NCI-H2171 (cell line): ENCODE measurements at places on chromosomes 4 and X.

- no peak for DNase-seq
These were observed 125.7 kb downstream of the EIF4E start for GRCh38 chr4:98803251-98803650.

- no peak for DNase-seq
These were observed 39.3 kb downstream of the SYNPO2 start for GRCh38 chr4:118927974-118928373.

DNA sequence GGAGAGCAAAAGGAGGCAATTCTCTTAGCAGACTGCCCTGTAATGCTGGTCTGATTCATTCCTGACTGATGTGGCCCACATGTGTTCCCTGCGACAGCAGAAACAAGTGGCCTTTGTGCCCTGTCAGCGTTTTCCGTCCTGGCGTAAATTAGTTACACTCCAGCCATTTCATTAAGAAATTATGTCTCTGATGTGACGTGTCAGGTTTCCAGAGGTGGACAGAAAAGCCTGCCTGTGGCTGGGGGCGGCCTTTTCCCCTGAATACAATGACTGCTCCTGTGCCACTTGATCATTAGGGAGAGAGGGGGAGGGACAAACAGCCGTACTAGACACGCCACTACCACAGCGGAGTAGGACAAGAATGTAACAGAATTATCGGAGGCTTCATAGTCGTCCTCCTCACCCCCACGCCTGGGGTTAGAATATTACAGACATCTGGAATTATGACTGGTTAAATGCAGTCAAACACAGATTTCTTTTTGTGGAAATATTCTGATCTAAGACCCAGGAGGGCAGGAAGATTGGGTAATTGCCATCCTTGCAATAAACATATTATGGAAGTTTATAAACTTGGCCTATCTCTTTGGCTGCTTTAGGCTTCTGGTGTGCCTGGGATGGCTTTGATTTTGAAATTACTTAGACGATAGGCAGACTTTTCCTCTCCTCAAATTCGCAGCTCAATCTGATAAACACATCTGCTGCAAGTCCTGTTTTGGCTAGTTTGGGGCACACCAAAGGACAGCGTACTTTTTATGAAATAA is 146.2 kb upstream of the BCOR start:
- no peak for DNase-seq

- DNase-seq = peak; percentile 77
These were observed 36.7 kb downstream of the PSAPL1 start for GRCh38 chr4:7398104-7398423.

DNA sequence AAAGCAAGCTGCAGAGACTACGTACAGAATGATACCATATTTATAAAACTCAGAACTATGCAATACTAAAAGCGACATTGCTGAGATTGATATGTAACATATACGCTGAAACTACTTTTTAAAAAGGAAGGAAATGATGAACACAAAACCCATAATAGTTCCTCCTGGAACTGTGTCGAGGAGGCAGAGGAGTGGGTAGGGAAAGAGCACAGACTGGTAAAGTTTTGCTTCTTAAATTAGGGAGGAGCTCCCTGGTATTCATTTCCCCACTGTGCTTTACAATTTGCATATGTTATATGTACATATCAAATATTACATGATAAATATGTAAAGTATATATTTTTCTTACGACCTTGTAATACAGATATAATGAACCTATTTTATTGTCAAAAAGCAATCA is 13.9 kb downstream of the UFSP2 start:
- DNase-seq = no peak

DNA sequence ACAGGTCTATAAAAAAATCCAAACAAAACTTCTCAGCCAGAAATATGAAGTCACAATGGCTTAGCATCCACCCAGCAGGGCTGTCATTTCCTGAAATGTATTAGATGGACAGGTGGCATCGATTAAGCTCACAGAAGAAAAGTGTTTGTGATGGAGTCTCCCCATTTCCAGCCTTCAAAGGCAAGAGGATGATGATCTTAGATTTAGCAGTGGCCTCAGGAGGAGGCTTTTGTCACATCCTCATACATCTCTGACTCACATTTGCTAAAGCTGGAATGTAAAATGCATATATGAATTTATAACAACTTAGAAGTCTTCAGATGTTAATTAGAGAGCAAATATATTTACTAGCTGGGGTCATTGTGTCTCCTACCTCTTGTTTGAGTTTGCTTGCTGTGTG is 441.9 kb downstream of the SPRY1 start:
- no peak for DNase-seq
